ENCODE measurements at places on chromosomes 3 and 15.

DNA sequence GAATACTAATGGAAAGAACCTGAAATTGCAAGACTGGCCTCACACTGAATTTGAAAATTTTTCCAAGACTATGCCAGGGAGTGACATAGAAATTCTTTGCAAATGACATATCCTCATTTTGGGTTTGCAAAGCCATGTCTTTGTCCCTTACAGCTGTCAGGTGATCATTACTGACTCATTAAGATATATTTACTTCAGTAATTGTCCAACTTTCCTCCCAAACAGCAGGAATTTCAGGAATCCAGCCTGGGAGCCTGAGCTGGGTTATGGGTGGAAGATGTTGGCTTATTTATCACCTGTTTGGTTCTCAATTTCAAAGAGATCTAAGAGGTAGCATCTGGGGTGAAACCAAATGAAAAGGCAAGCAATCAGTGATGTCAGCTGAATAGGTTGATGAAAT lies 111.6 kb upstream of the ACP3 start:
- DNase-seq, result no peak

- no peak for DNase-seq
These were observed 20.5 kb downstream of the CCR9 start for GRCh38 chr3:45906681-45907407.

DNA sequence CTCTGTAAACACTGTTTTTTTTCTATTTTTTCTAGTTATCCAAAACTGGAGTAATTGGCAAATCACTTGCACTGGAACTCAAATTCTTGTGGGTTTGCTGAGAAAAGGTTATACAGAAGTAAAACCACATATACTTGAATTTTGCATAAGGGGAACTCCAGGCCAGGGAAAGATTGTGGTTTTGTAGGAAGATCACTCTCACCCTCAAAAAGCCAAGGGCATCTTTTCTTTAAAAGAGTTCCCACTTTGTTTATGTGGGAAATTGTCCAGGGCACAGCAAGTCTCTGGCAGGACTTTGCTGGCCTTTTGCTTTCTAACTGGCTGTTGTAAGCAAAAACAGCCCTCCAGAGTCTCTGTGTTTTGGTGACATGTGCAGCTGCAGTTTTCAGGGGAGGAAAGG lies 340.3 kb upstream of the RBMS3 start:
- DNase-seq, result no peak

DNA sequence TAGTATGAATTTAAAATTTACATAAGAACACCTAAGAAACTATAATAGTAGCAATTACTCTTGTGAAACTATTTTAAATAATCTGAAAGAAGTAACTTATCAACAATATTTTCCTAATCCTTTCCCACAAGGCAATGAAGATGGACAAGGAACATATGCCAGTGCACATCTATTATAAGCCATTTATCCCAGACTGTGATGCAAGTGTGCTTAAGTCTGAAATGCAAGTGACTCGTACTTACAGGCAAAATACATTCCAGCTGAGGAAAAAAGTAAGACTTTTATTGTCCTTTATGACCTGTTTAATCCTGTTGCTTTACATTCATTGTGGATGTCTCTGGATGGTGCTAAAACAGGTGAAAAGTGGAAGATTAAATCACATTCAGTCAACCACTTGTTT lies 709.4 kb downstream of the ZNF385D start:
- no peak for DNase-seq

DNA sequence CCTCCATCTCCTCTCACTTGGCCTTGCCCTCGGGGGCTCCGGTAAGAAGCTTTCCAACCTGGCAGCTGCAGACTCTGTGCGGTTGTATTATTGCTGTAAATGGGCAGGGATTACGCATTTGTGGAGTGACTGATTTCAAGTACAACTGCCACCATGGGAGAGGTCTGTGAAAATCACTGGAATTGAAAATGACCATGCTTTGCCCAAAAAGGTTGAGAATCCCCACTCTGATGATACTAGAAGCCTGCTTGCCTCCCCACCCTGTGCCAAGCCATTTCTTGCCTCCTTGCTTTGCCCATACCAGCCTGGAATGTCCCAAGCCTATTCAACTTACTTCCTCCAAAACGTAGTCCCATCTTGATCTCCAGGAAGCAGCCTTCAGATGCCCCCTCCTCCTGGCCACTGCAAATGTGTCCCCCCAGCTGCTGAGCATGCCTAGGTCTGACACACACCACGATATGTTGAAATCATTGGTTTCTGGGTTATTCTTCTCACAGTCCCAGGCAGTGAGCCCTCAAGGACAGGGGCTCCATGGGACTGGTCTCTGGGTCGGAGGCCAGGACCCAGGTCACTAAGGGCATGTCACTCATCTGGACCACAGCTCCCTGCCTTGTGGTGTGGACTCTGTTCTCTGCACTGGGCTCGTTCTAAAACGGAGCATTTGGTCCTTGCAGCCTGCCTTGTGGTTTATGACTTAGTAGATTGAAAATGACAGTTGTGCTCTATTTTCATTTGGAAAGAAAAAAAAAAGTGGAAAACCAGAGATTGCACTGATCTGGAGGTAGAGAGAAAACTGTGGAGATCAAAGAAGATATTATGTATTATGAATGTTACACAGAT lies 42.9 kb downstream of the SMAD3 start:
- DNase-seq, result no peak

GRCh38 chr3:66789580-66790237 lies 208.4 kb upstream of the KBTBD8 start:
- no peak for DNase-seq

DNA sequence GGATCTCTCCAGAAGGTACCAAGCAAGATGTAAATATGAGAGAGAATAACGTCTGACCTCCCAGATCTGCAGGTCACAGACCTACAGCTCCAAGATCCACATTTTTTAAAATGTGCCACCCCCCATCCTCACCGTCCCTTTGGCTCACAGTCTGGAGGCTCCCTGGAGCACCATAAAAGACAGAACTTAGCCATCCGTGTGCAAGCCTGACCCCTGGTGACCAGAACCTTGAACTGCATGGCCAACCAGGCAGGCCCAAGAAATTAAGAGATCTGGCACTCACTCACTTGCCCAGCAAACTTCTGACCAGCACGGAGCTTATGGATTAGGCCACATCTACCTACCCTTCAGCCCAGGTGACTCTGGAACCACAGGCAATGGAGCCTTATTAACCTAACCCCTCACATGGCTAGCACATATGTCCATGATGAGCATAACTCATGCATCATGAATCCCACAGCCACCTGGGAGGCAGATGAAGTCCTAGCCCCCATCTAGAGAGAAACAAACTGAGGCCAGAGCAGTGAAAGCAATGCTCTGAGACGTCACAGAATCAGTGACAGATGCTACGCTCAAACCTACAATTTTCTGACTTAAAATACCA lies 275.3 kb downstream of the UACA start:
- peak; percentile 68 for DNase-seq

DNA sequence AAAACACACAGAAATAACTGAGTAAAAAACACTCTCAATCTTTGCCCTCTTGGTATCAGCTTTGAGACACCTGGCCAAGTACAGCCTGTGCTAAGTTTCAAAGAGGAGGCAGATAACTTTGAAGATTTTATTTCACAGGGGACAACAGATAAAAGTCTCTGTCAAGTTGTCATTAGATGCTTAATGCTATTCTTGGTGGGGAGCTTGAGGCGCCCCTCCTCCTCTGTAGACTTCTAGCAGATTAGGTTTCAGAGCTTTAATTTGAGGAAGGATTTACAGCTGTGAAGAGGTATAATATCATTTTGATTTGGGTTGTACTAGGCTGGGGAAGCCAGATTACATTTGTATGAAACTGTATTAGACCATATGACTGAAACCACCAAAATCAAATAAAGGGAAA lies 620.3 kb downstream of the FHIT start:
- no peak for DNase-seq

DNA sequence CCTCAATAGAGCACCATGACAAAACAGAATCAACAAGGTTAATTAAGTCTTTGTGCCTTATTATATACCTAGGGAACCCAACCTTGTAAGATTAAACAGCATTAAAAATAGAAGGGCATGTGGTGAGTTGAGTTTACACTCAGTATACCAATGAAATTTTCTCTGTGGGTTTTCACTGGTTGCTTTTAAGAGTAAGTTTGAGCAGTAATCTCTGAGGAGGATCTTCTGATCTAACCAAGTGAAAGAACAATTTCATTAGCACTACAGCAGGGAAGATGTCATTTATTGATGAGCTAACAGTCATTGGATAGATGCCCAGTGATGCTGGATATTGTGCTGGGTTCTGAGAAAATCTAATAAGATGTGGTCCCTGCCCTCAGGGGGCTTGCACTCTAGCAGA lies 26.9 kb upstream of the AKAP13 start:
- no peak for DNase-seq

DNA sequence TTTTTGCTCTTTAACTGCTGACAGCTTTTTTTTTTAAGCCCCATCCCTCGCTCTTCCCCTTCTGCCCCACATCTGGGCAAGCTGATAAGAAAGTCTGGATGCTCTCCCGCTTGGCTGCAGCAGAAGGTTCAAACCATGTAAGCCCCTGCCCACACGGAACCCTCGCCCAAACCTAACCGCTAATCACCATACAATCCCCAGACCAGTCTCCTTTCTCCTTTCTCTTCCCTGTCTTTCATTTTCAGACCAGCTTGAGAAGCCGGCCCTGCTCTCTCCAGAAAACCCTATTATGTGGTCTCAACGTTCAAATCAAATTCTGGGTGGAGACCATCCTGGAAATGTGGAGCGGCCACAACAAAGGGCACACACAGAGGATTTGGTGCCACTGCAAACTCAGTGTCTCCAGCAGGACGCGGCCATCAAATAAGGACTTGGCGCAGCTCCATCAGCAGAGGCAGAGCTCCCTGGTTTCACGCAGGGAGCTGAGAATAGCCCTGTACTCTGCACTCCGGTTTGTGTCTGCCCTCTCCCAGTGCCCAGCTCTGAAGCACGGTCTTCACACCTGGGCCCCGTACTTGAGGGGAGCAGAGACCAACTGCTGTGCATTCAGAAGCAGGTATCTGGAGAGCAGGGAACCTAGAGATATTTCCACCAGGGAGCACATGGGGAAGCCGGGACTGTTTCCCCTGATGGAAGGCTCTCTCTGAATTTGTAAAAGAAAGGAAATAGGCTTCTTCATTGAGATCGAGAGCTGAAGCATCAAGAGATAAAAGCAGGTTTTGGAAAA lies 92.6 kb downstream of the XXYLT1 start:
- no peak for DNase-seq

DNA sequence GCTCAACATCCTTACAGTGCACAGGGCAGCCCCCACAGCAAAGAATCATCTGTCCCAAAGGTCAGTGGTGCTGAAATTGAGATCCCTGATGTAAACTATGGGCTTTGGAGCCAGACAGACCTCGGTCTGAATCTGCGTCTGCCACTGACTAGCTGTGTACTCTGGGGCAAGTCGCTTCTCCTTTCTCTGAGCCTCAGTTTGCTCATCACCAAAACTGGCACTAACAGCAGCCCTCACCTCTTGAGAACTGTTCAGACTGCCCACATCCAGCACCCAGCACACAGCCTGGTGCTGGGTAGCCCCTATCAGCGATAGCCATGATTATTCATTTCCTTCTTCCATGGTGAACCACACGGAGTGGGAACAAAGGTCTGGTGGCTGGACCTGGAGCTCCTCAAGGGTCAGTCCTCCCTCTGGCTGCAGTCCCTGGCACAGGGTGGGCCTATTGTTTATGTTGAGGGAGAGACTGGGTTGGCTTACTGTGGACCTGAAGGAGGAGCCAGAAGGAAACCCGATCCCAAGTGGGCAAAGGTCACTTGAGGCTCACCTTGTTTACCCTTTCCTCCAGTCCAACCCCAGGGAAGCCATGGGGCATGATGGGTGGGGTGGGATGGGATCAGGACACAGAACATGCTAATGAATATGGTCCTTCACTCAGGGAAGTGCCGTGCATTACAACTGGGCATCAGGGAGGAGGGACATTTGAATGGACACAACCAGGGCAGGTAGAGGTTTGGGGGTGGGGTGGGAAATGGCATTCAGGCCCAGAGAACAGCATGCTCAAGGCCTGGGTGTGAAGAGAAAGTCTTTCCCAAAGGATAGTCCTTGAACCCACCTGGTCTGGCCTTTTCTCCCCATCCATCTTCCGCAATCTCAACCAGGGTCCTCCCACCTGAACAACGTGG lies 1.6 kb upstream of the PRKCD start:
- no peak for DNase-seq

GRCh38 chr3:153783741-153784480 lies 337.3 kb upstream of the ARHGEF26 start:
- no peak for DNase-seq

- no peak for DNase-seq
These were observed 150.0 kb downstream of the MCTP2 start for GRCh38 chr15:94381384-94381783.

All from activated B cell treated with CpG ODN at 0.5 μM for 24 hours (primary cell).